ENCODE measurements at places on chromosomes 11 and 22.

- no peak for DNase-seq
Observed at GRCh38 chr11:69057801-69058200, 9.1 kb downstream of the TPCN2 start.

- DNase-seq: no peak
Observed at GRCh38 chr11:125069008-125069407, 5.9 kb downstream of the SLC37A2 start.

GRCh38 chr22:44898236-44898635 is 111.6 kb downstream of the PHF21B start:
- DNase-seq: no peak

GRCh38 chr11:29395555-29396072 is 621.2 kb downstream of the KCNA4 start:
- DNase-seq: no peak

- DNase-seq: no peak
Observed at GRCh38 chr11:126963603-126964363, 36.8 kb downstream of the KIRREL3 start.

DNA sequence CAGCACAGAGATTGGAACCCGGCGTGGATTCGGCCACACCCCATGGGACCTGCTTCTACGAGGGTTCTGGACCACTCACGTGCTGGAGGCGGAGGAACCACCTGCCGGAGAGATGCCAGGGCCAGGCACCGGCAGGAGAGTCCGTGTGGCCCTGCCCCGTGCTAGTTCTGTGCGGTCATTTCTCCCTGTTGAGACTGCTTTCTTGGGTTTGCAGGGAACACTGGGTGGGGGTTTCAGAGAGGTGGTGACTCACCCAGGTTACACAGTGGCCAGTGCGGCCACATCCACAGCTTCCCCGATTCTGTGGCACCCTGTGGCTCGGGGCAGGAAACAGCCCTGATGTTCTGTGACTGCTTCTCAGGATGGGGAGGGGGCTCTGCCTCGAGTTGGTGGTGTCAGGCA is 3.6 kb upstream of the PHLDA2 start:
- no peak for DNase-seq

DNA sequence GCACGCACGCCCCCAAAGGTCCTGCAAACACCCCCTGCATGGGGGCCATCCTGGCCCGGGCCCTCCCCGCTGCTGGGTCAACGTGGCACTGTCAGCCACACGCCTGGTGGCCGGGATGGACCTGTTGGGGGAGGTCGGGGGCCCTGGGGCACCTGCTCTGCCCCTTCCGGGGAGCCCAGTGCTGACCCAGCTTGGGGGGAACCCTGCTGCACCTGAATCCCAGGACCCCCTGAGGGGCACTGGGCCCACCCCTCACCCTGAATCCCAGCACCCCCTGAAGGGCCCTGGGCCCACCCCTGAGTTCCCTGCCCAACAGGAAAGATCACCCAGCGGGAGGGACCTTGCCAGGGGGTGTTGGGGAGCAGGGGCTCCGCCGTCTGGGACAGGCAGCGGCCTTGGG is 413 bp upstream of the MUC6 start:
- DNase-seq: no peak

DNA sequence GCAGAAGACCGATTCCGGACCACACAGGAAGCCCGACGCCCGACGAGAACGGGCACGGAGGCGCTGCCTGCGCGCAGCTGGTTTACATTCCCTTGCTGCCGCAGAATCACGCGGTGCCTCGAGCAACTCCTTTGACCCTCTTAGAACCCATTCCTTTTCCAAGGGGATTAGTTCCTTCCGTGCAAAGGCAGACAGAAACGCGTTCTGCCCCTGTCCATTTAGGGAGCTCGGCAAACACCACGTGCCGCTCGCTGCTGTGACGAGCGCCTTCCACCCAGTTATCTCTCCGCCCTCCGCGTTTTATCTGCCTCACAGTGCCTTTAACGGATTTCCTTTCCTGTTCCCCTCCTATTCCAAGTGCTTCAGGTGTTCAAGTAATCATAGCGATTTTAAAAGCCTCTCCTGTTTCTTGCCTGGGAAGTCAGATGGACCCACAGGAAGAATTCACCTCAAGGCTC is 24.1 kb upstream of the MICAL3 start:
- no peak for DNase-seq

DNA sequence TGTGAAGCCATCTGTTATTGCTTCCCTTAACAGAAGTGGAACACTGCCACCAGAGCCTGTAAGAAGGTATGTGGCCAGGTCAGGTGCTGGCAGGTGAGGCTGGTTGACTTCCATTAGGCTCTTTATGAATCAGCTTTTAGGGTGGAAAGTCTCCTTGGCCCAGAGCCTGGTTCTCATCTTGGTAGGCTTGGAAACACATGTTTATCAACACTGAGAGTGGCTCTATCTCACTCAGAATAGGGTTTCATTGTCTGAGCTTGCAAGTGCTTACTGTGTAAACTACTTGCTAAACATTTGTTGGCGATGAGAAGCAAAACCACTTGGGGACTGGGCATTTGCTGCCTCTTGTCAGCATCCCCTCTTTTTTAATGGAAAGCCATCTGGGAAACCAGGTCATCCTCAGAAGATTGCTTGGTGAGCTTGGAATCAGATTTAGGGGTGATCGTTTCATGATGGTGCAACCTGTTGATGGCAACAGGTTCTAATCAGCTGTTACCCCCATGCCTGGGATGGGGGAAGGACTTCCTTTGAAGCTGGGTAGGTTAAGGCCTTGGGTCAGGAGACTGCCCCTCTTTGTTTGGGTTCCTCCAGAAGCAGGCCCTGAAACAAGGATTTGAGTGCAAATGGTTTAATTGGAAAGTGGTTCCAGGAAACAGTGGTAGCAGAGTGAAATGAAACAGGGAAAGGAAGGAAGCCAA is 75.0 kb upstream of the AMPD3 start:
- DNase-seq: no peak

GRCh38 chr22:37634417-37634924 is 5.0 kb upstream of the SH3BP1 start:
- DNase-seq: no peak

GRCh38 chr11:95451261-95451660 is 220.3 kb upstream of the SESN3 start:
- no peak for DNase-seq

DNA sequence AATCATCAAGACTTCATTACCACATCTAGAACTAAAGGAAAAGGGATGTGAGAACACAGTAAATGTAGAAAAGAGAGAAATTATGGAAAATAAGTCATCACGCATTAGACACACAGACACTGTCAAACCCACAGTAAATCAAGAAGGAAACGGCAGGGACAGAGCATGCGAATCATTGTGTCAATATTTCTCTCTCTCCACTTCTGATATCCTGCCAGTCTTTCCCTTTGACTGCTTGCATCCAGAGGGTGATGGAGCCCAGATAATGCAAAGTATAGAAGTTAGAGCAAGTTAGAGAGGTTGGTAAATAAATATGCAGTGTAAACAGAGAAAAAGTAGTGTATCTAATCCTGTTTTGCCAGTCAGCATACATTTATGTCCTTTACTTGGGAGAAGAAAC is 706.8 kb upstream of the ANO3 start:
- DNase-seq: no peak

DNA sequence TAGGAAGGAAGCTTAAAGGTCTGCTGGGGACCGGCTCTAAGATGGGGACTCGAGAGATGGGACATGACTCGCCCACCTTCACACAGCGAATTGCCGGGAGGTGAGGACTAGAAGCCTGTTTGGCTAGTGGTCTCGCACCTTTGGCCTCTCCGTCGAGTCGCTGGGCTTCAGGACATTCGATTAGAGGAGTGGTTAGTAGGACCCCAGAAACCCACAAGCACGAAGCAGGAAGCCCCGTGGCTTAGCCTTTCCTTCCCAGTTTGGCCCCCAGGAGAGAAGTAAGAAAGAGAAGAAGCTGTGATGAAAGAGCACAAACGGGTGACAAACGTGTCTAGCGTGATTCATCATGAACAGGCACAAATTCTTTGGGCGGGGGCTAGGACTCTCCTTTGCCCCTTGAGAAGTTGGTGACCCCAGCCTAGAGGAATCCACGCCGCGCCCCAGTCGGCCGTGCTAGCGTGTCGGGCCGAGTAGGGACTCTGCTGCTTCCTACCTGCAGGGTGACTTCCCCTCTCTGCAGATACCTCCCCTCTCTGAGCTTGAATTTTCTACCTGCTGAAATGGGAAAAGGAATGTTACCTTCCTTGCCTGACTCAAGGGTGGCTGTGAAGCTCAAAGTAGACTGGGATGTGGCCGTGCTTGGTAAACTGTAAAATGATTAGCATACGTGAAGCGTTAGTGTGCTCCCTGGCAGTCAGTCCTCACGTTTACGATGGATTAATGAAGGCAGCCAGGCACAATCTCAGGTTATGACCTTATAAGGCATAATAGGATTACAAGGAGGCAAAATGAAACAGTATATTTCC is 1.1 kb upstream of the ADM start:
- no peak for DNase-seq

GRCh38 chr11:78166855-78167469 is 21.5 kb downstream of the KCTD21 start:
- DNase-seq: no peak

GRCh38 chr11:121112498-121113455 is 11.7 kb downstream of the TECTA start:
- DNase-seq: peak; percentile 30

DNA sequence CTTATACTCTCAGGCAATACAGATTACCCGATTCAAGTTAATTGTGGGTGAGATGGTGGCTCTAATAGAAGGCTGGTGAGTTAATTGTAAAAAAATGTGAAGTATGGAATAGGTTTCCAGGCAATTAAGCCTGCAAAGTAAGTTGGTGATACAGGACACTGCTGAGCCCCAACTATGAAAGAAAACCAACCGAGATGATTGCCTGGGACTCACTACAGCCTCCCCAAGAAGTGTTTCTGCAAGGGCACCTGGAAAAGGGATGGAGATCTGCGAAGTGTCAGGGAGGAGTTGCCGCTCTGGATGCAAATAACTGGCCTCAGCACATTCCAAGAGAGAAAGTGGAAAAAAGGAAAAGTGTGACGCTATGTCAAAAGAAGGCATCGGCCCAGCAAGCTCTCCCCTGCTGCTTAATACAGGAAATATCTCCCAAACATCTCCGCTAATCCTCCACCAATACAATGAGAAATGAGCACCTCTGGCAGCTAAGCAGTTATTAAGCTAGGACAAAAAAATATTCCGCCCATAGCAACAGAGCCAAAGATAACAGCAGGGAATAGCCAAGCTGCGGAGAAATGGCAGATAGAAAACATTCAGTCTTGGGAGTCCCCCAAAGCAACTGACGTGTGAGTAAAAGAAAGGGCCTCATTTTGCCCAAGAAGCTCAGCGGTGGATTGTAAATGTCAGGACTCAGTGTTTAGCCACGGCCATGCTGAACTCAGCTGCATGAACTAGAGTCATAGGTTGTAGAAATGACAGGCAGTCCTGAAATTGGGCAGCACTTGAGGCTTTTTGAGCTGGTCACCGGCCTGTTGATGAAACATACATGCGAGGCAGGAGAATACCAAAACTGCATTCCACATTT is 133.7 kb downstream of the SNX19 start:
- no peak for DNase-seq

DNA sequence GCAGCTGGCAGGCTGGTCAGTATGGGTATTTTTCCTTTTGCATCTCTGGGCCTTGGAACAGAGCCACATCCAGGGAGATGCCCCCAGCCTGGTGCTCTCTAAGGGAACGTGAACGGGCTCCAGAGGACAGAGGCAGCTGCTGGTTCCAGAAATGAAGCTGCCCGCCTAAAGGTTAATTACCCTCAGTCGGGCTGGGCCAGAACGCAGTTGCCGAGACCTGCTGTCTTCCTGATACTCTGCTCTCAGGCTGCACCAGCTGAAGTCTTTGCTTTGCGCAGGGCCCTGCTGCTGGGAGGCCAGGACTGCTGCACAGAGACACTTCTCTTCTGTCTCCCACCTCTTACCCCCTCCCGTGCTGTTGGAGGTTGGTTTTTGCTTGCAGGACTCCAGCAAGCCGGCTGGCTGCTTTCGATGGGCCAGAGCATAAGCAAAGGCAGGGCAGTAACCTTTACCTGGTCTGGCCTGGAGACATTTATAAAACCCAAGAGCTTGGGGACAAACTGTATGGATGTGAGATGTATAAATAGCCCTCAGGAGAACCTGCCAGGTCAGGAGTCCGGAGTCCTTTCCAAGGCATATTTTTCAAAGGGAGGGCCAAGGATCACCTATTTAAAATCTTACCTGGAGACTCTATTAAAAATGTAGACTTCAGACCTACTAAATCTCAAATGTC is 197.1 kb downstream of the GRIK4 start:
- DNase-seq: no peak

DNA sequence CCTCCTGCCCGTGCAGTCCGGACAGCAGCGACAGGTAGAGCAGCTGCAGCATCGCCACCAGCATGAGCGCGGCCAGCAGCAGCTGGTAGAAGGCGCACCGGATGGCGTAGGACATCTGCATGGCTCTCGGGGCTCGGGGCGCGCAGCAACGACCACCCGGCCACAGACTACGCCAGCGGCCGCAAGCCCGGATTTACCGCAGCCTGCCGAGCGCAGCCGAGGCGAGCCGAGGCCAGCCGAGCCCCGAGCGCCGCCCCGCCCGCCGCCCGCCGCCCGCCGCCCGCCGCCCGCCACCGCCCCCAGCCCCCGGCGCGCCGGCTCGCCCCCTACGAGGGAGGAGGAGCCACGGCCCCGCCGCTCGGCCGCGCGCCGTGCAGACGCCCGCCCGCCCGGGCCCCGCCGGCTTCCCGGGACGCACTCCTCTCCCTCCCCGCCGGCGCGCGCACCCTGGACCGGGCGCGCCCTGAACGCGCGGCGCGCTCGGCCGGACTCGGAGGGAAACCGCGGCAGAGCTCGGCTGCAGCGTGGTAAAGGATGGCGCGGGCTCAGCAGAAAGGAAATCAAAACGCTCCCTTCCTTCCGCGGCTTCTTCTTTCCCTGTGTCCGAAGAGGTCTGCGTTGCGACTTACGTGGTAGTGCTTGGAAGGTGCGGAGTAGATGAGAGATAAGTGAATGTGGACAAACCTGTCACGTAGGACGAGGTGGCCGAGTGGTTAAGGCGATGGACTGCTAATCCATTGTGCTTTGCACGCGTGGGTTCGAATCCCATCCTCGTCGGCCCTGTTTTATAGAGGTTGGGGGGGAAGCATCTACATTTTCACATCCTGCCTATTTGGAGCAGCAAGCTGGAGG is at the start of gene B4GAT1:
Gene B4GAT1 (minus strand): TSS at position 205 of the 852 bp plus-strand sequence. CDS start 84 bp downstream, at position 121.
- DNase-seq: peak; percentile 80

GRCh38 chr11:95536047-95536690 is 253.4 kb downstream of the FAM76B start:
- DNase-seq: no peak

GRCh38 chr22:28817919-28818859 is 17.8 kb upstream of the XBP1 start:
- no peak for DNase-seq
